A549 treated with DMSO at 1 μM for 4 hours (cell line): ENCODE measurements at places on chromosomes 3 and 15. TPM values are rescaled to one million over a fixed set of nuclear protein-coding genes. Genes with fewer than 3 reads are reported as not detected.

Gene CTXN2
- total RNA-seq: 0.02 to 0.04 TPM in 2 of 5 replicates, not detected in the others

Gene DUOXA2
- total RNA-seq: not detected in 5 replicates

Gene SEMA3F
- total RNA-seq: 7.7 to 9.8 TPM (median 9.3 TPM) in 5 replicates

Gene CISH
- total RNA-seq: 0.48 to 0.75 TPM (median 0.70 TPM) in 5 replicates

Gene AHSG
- 0.08 TPM in 1 of 5 replicates, not detected in the others for total RNA-seq

Gene GATA2
- 5.0 to 5.5 TPM (median 5.0 TPM) in 5 replicates for total RNA-seq
